ENCODE measurements at places on chromosomes 5 and 9. TPM values are rescaled to one million over a fixed set of nuclear protein-coding genes. Genes with fewer than 3 reads are reported as not detected.

The SLCO6A1 gene
- total RNA-seq, result not detected

The CORO2A gene
- 0.59 TPM for total RNA-seq

The ASPN gene
- not detected for total RNA-seq

The UGT3A1 gene
- total RNA-seq, result not detected

The MAMDC2 gene
- total RNA-seq, result 0.29 TPM

The ELL2 gene
- total RNA-seq, result 19.4 TPM

The SLU7 gene
- 37.2 TPM for total RNA-seq

The SLC36A2 gene
- not detected for total RNA-seq

The OR1J2 gene
- not detected for total RNA-seq

The SUB1 gene
- total RNA-seq, result 263 TPM

The CDO1 gene
- not detected for total RNA-seq

The CCNJL gene
- total RNA-seq, result 13.6 TPM

The LRRC26 gene
- total RNA-seq, result 2.2 TPM

The ISCA1 gene
- 50.7 TPM for total RNA-seq

The SLC45A2 gene
- total RNA-seq, result 0.05 TPM

The CATSPER3 gene
- total RNA-seq, result 0.40 TPM

The C9 gene
- not detected for total RNA-seq

The ADGRV1 gene
- 0.69 TPM for total RNA-seq

The HDAC3 gene
- total RNA-seq, result 51.8 TPM

The PDCD1LG2 gene
- total RNA-seq, result 0.46 TPM

The CENPH gene
- total RNA-seq, result 27.7 TPM

The SH2D3C gene
- 0.06 TPM for total RNA-seq

The ADAMTS13 gene
- total RNA-seq, result 0.76 TPM

The C5orf52 gene
- not detected for total RNA-seq

The BARX1 gene
- 10.5 TPM for total RNA-seq

The PGM5 gene
- not detected for total RNA-seq

The HAVCR1 gene
- total RNA-seq, result 37.2 TPM

The RETREG1 gene
- 3.8 TPM for total RNA-seq

The SLC2A8 gene
- 14.2 TPM for total RNA-seq

The ARL14EPL gene
- total RNA-seq, result 0.08 TPM

The ZNF454 gene
- not detected for total RNA-seq

The ZNF618 gene
- total RNA-seq, result 7.8 TPM

The ACTBL2 gene
- 0.03 TPM for total RNA-seq

Measured in A549 treated with CORT108297 at 1 μM for 4 hours (cell line).